CD4-positive, alpha-beta T cell treated with Interleukin-1 beta for 1 hour (primary cell): ENCODE measurements at places on chromosomes 7 and 10.

DNA sequence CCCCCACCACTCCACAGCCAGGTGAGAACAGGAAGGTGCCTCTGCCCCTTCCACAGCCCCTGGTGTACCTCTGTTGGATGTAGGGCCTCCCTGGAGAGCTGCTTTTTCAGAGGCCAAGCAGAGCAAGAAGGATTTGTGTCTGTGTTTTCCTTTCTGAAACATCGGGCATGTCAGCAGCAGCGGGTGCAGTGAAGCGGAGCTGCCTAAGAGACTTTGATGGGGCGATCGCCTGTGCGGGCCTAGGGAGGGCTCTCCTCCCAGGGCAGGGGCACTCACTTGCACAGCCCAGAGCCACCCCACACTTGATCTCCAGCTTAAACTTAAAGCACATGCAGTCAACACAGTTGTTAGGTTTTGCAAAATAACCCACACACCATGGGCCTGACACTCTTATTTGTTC is 324.7 kb downstream of the ACTR3B start:
- DNase-seq, result no peak

GRCh38 chr7:156612930-156613329 is 27.6 kb upstream of the RNF32 start:
- DNase-seq, result peak; percentile 61

DNA sequence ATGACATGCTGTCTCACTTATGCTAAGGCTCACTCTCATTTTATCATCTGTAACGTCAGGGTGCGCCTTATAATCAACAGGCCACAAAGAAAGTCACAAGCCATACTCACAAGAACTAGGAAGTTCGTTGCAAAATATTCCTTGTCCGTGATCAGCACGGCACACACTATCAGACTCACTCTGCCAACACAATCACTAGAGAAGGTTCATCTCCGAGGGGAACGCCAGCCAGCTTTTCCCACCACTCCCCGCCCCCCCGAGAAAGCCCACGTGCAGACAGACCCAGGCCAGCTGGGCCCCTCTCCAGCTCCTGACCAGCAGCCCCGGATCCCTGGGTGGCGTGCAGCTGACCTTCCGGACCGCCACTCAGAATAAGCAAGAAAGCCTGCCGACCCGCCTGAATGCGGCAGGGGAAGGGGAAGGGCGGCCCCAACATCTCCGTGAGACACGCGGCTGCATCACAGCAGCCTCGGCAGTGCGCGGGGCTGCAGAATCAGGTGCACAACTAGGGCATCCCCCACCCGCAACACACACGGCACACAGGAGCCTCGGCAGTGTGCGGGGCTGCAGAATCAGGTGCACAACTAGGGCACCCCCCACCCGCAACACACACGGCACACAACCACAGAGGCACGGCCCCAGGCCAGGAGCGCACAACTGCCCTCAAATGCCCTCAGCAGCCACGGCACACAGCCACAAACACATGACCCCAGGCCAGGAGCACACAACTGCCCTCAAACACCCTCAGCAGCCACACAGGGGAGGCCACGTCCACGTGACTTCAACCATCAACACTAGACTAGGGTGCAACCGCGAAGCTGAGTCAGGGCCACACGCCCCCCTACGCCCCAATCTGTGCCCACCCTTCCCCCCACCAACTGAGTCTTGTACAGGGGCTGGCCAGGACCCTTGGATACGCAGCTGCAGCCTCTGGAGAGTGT is 2.5 kb upstream of the GPR146 start:
- peak; percentile 36 for DNase-seq

DNA sequence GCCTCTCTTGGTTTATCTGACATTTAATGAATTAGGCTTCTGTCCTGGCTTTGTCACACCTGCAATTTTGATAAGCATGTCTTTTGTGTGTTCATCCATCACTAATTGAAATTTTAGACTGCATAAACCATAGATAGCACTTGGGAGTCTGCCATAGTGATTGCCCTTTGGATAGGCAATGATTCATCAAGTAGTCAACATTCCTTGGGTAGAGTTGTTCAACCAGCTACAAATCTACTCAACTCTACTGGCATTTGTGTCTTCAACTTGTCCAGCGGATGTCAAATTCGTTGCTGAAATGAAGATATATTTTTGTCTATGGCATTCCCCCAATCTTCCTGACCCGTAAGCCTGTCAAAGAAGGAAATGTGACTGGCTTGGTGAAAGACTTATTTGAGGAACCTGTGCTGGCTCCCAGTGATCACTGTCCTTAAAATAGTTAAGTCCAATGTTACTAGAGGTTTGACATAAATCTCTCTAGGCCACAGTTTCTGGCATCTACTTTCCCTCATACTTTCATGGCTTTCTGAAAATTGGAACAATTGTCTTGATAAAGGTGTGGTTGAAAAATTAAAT is 33.7 kb upstream of the CREB5 start:
- DNase-seq, result no peak

DNA sequence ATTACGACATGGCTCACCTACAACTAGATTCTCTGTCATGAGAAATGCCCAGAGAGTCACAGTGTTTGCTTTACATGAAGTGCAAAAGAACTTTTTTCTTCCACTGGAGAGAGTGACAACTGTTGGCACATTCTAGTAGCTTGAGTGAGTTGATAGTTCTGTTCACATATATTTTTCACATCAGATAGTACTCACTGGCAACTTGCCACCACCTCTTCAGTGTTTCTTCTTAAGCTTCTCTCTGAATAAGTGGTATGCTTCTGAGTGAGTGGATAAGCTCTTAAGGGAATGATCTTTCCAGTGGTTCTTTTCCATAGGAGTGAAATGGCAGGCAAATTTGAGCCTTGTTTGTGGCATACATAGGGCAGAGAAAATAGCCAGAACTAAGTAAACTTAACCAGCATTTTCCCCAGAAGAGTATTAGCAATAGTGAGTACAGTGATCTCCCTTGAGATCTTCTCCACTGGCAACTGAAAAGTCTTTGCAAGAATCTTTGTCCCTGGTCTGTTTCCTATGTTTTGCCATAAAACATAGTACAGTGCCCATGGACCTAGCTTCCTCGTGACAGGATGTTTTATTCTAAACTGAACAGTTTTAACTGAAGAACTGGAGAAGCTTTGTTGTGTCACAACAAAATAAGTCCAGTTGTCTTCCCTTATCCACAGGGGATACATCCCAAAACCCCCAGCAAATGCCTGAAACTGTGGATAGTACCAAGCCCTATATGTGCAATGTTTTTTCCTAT is 125.4 kb upstream of the CDK13 start:
- DNase-seq, result no peak

- DNase-seq, result no peak
These were observed 725.6 kb upstream of the GALNT17 start for GRCh38 chr7:70406186-70406949.

- no peak for DNase-seq
These were observed 54.6 kb downstream of the AFAP1L2 start for GRCh38 chr10:114349522-114350215.

DNA sequence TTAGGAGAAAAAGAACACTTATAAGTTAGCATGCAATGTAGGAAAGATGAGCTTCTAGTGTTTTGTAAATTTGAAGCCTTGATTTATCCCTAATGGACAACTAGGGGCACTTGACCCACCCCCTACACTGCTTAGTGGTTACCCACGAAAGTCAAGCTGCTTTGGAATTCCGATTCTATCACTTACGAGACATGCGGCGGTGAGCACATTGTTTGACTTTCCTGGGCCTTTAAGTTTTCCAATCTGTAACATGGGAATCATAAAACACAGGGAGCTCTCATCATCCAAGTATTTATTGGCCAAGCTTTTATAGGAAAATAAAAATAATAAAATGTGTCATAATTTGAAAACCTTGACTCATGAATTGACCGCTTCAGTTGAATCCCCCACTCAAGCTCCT is 78.7 kb upstream of the PDK4 start:
- no peak for DNase-seq
